ENCODE measurements at places on chromosomes 6 and 20.

GRCh38 chr20:36754656-36755222, 8.8 kb upstream of the NDRG3 start:
- DNase-seq = peak; percentile 70

DNA sequence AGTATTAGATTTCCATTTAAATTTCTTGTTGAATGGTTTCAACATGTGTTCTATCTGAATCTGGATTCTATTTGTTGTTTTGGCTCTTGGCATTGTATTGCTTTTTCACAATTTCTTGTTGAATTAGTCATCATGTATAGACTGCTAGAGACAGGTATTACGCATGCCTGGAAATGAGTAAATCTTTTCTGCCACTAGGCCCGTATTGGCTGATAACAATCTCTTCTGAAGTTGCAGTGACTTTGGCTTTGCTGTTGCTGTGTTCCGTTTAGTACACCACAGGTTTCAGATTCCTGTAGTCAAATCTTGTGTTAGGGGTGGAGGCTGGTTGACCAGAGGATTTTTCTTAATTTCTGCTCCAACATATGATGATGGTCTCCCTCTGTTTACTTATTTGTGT, 1339.4 kb downstream of the GRIK2 start:
- no peak for DNase-seq

- no peak for DNase-seq
Measured at GRCh38 chr6:170473301-170473717, 79.8 kb downstream of the PSMB1 start.

DNA sequence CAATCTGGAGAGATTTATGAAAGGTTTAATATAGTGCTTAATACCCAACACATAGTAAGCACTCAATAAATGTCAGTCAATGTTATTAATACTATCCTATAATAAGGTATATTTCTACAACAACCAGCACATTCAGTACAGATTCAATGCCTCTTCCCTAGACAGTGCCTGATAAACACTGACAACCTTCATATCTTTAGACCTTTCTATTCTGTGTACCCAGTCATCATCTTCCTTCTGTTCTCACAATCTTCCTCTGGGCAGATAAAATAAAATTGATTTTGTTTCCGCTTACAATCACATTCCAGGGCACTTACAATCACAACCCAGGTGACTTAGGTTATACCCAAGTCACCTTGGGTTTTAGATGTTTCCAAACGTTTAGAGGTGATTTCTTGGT, 11.0 kb upstream of the LOC128125822 start:
- no peak for DNase-seq

- no peak for DNase-seq
Measured at GRCh38 chr6:79538106-79538971, 1.1 kb upstream of the LCA5 start.

DNA sequence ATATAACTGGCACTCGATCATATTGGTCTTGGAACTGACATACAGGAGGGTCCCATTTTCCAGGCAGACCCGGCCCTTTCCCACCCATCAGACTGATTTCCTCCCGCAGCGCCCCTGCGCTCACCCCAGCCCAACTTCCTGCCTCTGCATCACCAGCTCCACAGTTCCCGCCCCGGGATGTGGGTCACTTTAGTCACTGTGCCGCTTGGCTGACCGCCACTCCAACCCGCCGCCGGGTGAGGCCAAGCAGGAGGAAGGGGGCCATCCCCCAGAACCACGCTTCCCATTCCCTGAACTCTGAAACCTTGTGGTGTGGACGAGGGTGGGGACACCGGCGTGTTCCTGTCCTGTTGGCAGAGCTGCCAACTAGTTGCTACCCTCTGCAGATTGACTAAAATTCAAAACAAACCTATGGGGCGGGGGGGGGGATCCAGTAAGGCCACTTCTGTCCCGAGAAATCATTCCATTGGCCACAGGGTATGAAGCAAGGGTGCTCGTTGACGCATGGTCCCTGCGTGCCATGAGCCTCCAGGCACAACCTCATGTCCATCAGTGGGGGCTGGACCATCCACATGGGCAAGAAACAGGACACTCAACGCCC, 12.3 kb downstream of the TGM2 start:
- DNase-seq = peak; percentile 95

DNA sequence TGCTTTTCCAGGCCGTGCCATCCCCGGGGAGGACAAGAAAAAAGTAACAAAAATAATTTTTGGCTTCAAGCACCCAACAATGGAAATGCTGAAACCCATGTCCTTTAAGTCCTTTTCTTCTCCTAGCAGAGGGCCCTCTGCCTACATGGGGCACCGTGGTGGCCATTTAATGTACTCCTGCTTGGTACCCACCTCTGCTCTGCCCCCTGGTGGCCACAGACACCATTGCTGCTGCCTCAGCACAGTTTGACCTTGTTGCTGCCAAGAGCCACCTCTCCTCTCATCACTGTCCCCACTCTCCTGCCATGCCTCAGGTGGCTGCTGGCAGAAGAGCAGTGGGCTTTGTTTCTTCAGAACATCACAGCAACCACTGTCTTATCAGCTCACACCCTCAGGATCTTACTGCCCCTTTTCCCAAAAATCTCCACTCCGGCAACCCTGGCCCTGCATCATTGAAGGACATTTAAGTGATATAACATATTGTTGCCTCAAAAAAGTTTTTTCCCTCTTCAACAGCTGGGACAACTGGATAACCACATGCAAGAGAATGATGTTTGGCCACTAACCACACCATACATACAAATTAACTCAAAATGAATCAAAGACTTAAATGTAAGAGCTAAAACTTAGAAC, 12.9 kb upstream of the ARMC2 start:
- peak; percentile 89 for DNase-seq

DNA sequence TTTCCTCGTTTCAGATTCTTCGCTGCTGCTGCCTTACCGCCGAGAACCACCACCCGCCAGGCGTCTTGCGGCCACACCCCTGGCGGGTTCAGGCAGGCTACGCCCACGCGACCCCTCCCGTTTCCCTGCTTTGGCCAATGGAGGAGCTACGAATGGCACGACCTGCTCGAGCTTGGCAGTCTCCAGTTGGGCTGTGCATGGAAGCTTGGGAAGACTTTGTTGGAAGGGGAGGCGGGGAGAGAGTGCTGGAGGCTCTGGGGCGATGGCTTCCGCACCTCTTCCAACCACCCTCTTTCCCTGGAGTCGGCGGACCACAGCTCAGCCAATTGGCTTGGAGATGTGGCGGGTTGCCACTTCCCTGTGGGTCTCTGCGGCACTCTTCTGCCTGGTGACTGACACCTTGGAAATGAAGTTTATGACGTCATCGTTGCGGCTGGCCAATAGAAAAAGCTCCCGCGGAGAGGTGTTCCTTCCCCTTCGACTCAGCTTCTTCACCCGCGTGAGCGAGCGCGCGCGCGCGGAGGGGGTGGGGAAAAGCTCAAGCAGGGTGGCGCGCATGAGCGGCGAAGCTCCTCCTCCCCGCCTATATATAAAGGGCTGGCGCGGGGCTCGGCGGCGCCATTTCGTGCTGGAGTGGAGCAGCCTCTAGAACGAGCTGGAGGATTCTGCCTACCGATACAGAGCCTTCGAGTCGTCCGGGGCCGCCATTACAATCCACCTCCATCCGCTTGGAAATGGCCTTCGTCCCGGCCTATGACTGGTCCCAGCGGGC, 3.4 kb downstream of the BRD2 start:
- peak; percentile 100 for DNase-seq

DNA sequence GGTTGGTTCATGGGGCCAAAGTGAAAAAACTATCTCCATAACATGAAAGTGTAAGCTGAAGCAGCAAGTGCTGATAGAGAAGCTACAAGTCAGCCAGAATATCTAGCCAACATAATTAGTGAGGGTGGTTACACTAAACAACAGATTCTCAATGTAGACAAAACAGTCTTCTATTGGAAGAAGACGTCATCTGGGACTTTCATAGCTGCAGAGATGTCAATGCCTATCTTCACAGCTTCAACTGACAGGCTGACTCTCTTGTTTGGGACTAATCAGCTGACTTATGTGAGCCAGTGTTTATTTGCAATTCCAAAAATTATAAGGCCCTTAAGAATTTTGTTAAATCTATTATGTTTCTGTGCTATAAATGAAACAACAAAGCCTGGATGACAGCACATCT, 63.2 kb downstream of the GMDS start:
- no peak for DNase-seq

GRCh38 chr6:99841297-99841696, 152.7 kb downstream of the MCHR2 start:
- DNase-seq = no peak

GRCh38 chr6:38134704-38135088, 315.2 kb downstream of the ZFAND3 start:
- DNase-seq = no peak

DNA sequence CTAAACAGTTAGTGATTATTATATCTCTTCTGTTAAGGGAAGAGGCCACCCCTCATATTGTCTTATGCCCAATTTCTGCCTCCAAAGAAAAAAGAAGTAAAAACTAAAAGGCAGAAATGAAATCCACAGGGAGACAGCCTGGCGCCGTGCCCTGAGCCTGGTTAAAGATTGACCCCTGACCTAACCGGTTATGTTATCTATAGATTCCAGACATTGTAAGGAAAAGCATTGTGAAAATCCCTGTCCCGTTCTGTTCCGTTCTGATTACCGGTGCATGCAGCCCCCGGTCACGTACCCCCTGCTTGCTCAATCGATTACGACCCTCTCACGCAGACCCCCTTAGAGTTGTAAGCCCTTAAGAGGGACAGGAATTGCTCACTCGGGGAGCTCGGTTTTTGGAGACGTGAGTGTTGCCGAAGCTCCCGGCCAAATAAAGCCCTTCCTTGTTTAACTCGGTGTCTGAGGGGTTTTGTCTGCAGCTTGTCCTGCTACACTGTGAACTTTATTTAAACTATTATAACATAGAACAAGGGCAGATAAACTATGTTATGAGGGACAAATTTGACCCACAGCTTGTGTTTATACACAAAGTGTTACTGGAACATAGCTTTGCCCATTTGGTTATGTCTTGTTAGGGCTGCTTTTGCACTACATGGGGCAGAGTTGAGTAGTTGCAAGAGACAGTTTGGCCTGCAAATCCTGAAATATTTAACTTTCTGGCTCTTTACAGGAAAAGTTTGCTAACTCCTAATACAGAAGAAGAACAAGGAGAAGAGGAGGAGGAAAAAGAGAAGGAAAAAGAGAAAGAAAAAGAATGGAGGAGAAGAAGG, 49.6 kb downstream of the CD24 start:
- DNase-seq = no peak

- DNase-seq = peak; percentile 20
Measured at GRCh38 chr20:62064770-62065673, 659 bp downstream of the TAF4 start.

GRCh38 chr6:82712826-82713225, 349.2 kb downstream of the TPBG start:
- DNase-seq = peak; percentile 9

DNA sequence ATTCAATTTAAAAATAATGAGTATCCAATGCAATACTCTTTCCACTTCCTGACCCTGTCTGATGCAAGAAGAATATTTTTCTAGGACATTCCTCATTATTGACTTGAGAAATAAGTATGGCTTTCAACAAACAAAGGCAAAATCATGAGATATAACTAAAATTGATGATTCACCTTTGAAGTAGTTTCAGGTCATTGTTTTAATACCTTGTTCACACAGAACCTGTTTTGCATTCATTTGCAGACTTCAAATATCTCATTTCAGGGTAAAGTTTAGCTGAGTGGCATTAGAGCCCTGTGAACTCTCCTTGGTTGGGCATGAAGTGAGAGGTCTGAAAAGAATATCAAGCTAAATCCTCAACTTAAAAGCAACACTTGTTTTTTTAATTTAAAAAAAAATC, 309.2 kb downstream of the NRN1 start:
- DNase-seq = no peak

All from suppressor macrophage treated with lipopolysaccharide for 4 hours (primary cell).